ENCODE measurements at places on chromosomes 16 and 17.

DNA sequence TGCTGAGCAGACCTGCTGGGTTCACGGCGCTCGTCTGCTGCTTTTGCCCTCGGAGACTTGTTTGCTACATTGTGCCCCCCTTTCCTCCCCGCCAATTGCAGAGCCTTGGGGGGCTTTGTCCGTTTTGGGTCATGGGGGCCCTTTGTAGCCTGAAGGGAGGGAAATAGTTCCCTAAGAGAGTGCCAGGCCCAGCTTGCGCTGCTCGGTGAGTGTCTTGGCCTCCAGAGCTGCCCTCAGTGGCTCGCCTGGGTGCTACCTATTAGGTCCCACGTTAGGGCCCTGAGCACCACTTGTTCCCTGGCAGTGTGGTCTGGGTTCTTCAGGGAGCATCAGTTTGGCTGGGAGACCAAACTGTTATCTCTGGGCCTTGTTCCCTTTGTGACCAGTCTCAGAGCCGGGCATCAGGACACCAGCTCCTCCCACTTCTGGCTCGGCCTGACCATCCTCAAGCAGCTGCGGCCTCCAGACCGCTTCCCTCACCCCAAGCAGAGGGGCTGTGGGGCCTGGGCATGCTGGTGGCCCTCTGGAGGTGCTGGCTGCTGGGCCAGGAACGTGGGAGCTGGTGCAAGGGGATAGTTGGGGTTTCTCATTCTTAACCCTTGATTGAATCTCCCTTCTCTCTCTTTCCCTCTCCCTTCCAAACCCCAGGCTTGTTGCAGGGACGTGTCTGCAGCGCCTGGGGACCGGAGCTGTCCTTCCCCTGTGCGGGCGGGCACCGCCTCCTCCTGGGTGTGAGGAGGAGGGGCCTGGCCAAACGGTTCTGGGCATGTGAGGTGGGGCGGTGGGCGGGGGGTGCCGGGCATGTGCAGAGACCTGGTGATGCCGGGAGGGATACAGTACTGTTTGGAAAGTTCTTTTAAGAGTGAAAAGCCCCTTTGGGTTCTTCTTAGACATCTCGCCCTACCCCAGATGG lies 16.0 kb upstream of the ITGB4 start:
- no peak for DNase-seq

DNA sequence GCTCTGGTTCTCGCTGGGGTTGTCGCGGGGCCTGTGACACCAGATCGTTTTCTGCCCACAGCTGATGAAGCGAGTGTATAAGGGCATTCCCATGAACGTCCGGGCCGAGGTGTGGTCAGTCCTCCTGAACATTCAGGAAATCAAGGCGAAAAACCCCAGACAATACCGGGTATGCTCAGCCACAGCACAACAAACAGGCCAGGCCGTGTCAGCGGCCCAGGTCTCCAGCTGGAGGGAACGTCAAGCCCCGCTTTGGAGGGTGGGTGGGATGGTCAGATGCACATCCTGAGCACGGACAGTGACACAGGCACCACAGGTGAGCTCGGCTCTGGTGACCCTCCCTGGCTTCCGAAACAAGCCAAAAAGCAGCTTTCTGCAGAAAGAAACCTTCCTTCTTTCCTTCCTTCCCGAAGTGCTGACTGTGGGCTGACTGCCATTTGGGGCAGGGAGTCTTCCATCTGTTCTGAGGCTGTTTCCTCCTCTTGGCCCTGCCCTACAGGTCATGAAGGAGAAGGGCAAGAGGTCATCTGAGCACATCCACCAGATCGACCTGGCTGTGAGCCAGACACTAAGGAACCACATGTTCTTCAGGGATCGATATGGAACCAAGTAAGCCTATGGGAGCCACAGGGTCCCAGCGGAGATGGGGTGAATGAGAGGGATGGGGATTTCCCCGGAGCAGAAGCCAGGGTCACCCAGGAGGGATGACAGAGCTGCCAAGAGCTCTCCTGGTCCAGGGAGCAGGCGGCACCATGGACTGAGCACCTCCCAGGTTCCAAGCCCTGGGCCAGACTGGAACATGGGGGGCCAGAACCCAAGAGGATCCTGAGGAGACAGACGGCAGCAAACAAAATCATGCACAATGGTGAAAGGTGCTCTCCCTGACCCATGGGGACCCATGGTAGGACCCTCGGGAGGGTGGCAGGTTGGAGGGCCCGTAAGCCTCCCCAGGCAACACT lies 79.4 kb downstream of the GOSR1 start:
- no peak for DNase-seq

- DNase-seq: no peak
Measured at GRCh38 chr17:70115126-70115525, 40.1 kb downstream of the KCNJ16 start.

DNA sequence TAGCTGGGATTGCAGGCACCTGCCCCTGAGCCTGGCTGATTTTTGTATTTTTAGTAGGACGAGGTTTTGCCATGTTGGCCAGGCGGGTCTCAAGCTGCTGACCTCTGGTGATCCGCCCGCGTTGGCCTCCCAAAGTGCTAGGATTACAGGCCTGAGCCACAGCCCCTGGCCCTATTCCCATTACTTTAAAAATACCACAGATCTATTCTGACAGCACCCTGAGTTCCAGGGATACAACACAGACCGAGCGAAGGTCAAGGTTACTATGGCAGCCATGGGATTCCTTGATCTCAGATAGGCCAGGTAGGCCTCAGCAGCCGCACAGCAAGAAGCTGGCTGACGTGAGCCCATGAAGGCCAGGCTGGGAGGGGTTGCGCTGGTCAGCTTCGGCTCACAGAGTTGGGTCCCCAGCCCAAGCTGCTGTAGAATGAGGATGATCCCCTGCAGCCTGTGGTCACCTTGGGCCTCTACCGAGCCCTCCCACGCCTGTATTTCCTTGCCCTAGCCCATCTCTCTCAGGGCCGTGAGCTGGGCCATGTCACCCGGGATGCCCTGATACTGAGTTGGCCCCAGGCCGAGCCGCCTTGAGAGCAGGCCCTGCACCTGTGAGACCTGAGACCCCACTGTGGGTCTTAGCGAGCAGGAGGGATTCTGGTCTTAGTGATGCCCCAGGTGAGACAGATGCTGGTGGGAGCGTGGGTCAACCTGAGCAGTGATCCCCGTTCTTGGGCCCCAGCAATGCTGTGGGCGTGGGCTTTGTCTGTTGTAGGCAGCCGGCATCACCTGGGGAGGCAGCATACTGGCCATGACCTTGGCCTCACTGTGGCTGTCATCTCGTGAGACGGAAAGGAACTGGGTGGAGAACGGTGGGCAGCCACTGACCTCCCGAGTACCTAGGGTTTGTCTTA lies 16.9 kb upstream of the RNF213 start:
- DNase-seq: no peak

DNA sequence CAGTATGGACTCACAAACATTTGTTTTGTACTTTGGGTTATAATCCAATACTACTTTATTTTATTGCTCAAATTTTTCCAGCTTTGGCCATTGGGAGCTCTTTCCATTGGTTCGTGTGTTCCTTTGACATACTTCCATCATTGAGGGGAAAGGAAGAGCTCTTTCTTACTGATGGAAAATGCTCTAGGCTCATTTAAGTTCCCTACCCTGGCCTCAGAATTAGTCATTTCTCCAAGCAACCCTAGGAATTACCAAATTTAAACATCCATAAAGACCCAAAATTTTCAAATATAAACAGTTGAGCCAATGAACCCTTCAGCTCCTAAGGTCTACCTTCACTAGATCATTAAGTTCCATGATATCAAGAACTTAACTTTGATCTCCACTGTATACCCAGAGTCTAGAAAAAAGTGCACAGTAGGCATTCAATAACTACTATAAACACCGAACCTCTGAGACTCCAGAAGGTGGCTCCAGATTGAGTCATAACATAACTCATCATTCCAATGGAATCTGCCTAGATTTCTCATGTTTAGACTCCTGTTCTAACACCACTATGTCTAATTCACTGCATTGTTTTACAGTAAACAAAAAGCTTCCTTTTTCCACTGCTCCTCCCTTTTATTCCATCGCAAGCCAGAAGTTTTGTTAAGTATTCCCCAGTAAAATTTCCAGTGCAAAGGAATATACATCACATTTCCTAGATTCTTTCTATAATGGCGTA lies 39.0 kb downstream of the SMURF2 start:
- no peak for DNase-seq

GRCh38 chr16:26856271-26856670 lies 210.5 kb upstream of the C16orf82 start:
- no peak for DNase-seq

DNA sequence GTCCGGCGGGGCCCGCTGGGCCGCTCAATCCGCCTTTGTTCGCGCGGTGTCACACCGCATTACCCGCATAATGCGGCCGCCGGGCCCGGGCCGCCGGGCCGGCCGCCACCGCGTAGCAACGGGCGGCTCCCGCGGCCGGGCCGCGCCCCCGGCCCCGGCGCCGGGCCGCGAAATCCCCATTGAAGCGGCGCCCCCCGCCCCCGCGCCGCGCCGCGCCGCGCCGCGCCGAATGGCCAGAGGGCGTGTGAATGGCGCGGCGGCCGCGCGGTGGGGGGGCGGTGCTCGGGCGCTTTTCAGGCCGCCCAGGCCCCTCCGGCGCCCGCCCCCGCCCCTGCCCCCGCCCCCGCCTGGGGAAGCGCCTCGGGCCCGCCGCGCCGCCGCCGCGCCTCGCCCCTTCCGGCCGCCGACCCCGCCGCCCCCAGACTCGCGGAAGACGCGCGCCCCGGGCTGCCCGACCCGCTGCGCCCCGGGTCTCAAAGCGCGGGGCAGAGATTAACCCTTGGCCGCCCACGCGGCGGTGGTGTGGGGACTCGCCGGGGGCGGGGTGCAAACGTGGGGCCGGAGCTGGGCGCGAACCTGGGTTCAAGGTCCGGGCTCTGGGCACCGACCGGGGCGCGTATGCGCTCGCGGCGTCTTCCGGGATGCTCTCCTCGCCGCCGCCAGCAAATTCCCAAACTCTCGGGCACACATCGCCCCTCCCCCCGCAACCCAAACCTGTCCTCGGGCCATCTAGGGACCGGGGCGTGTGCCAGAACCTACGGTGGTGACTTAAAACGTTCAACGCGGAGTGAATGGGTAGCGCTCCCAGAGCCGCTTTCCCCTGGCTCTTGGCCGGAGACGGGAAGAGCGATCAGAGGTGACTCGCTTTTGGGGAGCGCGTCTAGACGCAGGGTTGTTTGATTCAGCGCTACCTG lies 46.7 kb downstream of the WNT3 start:
- DNase-seq: no peak

GRCh38 chr17:16398270-16399267 lies 16.8 kb upstream of the TRPV2 start:
- no peak for DNase-seq

DNA sequence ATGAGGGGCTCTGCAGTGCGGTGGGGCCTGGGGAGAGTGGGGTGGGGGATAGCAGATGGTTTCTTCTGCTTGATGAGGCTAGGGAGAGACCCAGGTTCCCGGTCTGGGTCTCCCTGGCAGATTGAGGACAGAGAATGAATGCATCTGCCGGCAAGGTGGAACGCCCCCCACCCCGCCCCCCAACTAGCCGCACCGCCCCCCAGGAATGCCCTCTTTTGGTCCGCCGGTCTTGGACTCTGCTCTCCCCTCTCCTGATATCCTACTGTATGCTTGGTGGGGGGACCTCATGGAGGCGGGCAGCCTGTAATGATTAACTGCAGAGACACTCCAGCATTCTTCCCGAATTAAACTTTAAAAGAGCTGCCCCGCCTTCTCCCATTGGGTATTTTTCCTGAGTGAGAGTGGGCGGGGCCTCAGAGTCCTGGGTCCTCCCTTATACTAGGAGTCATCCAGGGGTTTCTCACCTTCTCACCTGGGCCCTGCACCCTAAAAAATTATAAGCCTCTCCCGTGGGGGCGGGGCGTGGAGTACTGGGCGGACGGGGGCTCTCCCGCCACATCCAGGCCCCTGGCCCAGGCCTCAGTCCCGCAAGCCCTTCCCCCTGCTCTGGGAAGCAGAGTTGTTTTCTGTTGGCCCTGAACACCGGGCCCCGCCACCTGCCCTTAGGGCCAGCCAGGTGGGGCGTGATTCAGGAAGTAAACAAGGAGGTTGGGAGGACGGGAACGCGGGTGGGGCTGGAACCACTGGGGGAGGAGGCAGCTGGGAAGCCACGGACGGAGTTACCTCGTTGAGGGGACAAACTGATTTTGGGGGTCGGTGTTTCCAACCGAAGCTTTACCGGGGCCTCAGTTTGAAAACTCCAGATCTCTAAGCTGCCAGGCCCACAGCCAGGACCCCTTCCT lies 1.5 kb downstream of the GRB7 start:
- DNase-seq: no peak

- no peak for DNase-seq
Measured at GRCh38 chr17:9346296-9346926, 229.2 kb downstream of the STX8 start.

DNA sequence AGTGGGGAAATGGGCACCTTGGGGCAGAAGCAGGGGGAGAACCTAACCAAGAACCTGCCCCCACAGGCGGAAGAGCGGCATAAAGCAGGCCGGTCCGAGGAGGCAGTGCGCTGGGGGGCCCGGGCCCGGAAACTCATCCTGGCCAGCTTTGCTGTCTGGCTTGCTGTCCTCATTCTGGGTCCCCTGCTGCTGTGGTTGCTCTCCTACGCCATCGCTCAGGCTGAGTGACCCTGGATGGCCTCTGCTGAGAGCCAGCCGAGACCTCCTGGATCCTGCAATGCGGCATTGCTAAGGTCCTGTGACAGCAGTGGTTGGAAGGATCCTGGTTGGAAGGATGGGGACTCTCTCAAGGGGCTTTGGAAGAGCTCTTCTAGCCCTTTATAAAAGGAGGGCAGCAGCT lies 4.5 kb upstream of the PHKG2 start:
- no peak for DNase-seq

DNA sequence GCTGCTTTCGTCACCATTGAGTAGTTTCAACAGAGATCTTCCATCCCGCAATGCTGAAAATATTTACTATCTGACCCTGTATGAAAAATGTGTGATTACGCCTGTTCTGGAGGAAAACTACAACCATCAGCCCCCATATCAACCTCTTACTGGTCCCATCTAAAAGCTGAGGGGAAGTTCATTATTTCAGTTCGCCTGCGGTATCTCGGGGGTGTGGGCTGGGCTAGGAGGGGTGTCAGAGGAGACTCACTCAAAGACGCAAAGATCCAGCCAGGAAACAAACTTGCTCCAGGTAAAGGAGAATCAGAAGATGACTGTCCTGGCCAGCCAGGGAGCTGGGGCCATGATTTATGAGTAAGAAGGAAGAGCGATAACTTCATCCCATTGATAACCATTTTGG lies 13.7 kb downstream of the CACNG1 start:
- DNase-seq: no peak

DNA sequence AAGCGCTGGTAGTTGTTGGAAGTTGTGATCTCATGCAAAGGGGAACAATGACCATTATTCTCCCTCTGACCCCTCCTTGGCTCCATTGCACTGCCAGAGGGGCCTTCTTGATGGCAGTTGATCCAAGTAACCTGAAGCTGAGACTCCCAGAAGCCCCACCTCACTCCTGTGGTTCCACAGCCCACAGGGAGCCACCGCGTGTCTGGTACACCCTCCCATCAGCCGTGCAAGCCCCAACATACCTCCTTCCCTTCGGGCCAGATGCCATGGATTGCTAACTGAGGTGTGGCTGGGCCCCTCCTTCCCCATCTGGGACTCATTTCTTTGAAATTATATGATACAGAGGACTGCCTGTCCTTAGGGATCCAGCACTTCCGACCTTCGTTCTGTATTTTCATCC lies 17.8 kb downstream of the SAP30BP start:
- no peak for DNase-seq

GRCh38 chr17:20173091-20173490 lies 163.9 kb downstream of the SPECC1 start:
- DNase-seq: no peak

Measured in stimulated activated CD4-positive, alpha-beta T cell treated with anti-CD3 and anti-CD28 coated beads, Interleukin-1b, Interleukin-23, amount 100 ng/mL, for 24 hours (primary cell).